ENCODE measurements at places on chromosomes 7 and 10.
A peak's percentile ranks its signal among the peaks of the same experiment; 100 is the strongest.

- no peak for DNase-seq
Measured at GRCh38 chr10:48589266-48589665, 15.6 kb downstream of the ARHGAP22 start.

GRCh38 chr10:60032723-60033122, 126.4 kb upstream of the CCDC6 start:
- no peak for DNase-seq

DNA sequence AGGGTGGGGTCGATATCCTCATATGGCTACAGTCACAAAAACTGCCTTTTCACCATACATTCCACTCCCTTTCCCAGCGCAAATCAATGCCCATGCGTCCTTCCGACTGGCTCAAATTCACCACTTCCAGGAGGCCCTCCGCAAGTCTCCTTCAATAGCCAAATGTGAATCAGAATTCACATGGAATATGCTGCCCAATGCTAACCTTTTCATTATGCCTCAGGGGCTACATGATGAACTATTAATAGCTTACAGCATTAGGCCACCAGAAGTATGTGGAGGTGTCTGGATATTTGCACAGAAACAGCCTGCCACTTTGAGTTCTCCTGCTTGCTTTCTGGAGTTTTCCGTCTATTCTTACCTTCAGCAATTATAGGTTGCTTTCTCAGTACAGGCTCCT, 27.7 kb downstream of the RGS10 start:
- DNase-seq = no peak

DNA sequence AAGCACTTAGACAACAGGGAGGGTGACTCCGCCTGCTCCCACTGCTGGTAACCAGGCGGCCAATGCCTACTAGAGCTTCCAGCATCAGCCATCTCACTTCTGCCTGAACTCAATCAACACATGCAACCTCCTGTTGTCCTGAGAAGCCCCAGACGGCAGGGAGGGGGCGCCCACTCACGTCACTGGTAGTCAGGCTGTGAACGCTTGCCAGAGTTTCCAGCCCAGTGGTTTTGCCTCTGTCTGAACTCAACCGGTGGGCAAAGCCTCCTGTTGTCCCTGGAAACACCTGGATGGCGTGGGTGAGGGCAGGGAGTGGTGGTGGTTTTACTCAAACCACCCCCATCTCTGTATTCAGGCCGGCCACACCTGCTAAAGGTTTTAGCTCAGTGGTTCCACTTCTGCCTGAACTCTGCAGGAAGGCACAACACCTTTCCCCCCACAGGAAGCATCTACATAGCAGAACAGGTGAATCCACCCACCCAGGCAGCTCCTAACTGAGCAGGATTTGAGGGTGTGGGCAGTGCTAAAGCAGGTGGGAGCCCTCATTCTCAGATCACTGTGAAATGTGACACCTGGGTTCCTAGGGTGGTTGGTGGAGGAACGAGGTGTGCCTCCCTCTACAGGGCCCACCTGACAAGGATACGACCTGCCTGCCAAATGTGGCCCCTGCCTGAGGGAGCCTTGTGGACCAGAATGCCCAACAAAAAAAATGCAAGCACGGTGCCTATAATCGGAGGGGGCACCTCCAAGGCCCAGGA, 563.0 kb upstream of the SEMA3D start:
- DNase-seq = no peak

DNA sequence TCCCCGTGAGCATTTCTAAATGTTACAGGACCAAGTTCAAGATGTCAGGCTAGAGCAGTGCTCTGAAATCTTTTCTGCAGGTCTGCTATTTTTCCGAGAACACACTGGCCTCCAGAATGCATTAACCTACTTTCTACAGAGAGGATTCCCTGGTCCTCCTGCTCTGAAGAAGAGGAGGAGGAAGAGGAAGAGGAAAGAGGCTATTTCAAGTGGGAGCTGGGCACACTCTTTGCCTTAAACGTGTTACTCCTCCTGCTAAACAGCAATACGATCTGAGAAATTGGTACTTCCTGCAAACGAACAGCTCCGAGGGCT, 157.4 kb downstream of the FRMD4A start:
- DNase-seq = no peak

GRCh38 chr10:29204070-29204800, 84.6 kb upstream of the LYZL1 start:
- peak; percentile 20 for DNase-seq

DNA sequence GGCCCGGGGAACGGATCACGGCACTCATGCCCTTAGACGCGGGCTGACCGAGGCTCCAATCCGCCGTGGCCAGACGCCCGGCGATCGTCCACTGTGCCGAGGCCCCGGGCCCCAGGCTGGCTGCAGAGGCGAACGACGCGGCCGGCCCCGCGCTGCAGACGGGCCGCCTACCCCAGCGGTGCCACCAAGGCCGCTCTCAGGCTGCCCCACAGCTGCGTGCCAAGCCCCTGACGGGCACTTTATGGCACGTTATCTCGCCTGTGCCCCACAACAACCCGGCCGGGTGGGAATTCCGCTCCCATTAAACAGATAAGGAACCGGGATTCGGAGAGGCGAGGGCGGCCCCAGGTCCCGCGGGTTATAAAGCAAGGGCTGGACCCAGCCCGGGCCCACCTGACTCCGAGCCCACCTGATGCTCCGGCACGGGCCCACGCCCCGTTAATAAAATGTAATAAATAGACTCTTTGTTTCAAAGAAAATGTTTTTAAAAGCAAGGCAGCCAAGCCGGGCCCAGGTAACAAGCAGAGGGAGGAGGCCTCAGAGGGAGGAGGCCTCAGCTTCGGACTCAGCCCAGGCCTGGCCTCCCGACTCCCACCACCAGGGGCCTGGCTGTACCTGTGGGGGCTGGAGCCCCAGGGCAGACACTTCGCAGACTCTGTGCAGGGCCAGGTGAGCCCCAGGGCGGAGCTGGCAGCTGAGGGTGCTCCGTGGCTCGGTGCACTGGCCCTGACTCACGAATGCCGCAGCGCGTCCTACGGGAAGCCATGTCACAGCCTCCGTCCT, 79.7 kb downstream of the FOXL3 start:
- no peak for DNase-seq

DNA sequence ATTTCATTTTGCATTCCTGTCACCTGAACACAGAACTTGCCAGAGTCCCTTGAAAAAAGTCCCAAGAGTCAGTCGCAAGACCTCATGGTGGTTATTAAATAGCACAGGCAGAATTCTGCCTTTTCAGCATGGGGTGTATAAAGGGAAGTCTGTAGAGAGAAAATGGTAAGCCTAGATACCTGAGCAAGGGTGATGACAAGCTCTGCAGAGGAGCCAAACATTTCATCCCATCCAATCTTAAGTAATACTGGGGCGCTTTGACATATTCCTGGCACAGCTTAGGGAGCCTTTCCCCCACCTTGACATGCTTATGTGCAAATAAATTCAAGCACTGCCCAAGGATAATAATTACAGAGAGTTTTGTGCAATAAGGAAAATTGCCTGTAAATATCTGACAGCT, 213.0 kb downstream of the INHBA start:
- no peak for DNase-seq

DNA sequence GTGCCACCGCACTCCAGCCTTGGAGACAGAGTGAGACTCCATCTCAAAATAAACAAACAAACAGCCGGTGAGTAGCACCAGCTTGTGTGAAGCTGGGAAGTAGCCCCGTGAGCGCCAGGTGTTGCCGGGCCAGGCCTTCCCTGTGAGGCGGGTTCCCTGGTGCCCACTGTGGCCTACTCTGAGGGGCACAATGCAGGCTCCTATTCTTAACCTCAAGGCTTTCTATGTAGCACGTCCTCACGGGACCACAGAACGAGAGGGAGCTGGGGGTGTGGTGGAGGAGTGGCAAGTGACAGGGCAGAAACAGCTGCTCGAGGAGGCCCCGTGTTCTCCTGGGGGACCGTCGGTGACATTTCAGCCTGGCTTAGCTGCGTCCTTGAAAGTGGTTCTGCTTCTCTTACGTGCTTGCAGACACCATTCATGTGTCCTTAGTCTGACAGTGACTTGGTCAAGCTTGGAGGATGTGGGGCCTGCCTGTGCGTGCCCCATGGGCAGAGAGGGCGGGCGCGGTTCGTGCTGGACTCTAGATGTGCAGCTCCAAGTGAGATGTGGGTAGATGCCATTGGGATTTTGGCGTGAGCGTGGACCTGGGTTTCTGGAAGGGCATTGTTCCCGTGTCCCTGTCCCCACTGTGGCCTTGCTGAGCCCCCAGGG, 116.6 kb downstream of the NKX6-2 start:
- DNase-seq = no peak

GRCh38 chr10:84820120-84820519, 491.7 kb downstream of the CCSER2 start:
- DNase-seq = no peak

DNA sequence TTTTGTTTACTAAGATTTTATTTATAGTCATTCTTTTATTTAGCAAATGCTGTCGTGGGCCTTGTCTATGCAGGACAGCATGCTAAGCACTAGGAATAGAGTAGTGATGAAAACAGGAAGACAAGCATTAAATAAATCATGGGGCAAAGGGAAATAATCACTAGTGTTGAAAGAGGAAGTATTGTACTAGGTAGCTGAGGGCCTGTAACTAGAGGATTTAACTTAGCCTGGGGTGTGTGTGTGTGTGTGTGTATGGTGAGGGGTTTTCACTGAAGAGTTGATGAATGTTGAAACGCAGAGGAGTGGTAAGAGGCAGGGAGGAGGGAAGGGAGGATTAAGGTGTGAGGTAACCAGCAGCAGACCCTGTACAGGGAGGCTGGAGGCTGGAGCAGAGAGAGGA, 446.4 kb downstream of the SDK1 start:
- no peak for DNase-seq

DNA sequence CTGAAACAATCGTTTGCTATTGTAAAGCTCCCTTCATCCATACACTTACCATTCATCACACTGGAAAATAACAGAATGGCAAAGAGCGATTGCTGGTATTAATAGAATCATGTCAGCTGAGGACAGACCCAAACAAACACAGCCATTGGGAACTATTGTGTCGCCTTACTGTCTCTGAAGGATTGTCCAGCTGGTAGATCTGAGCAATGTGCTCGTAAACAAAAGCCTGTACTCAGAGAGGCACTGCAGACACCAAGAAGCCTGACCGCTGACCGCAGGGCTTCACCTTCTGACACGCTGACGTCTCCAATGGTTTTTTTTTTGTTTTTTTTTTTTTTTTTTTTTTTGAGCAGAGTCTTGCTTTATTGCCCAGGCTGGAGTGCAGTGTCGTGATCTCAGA, 151.0 kb upstream of the FRMD4A start:
- no peak for DNase-seq

GRCh38 chr10:87861953-87862678, 1.2 kb downstream of the KLLN start:
- DNase-seq = peak; percentile 97

- DNase-seq = no peak
Measured at GRCh38 chr7:112103246-112103645, 103.0 kb downstream of the DOCK4 start.

DNA sequence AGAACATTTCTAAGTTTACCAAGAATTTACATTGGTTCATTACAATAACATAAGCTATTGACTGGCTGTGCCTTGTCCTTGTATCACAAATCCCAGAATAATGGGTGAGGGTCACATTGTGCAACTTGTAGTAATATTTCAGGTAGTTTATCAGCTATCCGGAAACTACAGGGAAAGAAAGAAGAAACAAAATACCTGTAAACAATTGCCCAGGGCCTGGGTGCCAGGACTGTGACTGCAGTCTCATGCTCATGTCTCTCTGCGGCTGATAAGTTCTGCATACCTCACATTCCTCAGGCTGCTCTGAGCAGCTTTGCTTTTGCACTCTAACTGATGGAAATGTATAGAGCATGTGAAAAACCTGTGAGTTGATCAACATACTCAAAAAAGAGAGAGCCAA, 131.8 kb upstream of the TRIM24 start:
- DNase-seq = no peak

DNA sequence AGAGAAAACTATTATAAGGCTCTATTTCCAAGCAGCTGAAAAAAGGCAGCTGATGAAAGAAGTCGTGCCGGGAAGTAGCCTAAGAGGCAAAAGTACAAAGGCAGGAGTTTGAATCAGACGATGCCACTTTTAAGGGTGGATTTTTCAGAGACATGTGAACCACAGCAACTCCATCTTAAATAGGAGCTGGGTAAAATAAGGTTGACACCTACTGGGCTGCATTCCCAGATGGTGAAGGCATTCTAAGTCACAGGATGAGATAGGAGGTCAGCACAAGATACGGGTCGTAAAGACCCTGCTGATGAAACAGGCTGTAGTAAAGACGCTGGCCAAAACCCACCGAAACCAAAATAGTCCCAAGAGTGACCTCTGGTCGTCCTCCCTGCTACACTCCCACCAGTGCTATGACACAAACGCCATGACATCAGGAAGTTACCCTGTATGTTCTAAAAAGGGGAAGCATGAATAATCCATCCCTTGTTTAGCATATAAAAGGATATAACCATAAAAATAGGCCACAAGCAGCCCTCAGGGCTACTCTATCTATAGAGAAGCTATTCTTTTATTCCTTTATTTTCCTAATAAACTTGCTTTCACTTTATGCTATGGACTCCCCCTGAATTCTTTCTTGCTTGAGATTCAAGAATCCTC, 45.5 kb upstream of the PRSS1 start:
- DNase-seq = no peak
